ENCODE measurements at places on chromosomes 2 and 18.
A peak's percentile ranks its signal among the peaks of the same experiment; 100 is the strongest.

- no peak for DNase-seq
Measured at GRCh38 chr2:112648081-112648480, 2.3 kb downstream of the SLC20A1 start.

DNA sequence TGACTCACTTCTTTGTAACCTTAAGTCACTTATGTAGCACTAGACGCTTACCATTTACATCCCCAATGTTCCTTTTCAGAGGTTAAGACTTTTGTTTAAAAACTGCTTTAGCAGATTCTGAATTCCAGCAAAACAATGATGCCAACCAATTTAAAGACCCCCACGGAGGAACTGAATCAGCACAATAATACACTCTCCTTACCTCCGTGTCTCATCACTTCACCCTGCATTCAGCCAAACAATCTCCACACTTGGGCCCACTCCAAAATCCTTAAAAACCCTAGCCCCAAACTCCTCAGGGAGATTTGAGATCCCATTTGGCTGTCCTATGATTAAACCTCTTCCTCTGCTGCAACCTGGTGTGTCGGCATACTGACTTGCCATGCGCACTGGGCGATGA is 153.9 kb downstream of the B3GNT2 start:
- DNase-seq: no peak

DNA sequence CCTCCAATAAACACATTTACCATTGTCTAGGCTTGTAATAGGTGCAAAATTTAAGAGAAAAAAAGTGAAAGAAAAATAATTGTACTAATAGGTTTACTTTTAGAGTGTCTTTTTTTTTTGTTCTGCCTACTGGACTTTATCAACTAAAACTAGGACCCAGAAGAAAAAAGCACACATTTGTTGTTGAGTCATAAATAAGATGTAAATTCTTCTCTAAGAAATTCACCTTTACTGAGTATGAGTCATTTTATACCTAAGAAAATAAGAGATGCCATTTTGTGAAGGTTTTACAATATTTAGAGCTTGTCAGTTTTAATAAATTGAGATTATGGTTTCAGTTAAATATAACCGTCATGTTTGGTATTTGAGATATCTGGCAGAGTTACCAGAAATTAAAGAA is 19.2 kb downstream of the FARP2 start:
- no peak for DNase-seq

DNA sequence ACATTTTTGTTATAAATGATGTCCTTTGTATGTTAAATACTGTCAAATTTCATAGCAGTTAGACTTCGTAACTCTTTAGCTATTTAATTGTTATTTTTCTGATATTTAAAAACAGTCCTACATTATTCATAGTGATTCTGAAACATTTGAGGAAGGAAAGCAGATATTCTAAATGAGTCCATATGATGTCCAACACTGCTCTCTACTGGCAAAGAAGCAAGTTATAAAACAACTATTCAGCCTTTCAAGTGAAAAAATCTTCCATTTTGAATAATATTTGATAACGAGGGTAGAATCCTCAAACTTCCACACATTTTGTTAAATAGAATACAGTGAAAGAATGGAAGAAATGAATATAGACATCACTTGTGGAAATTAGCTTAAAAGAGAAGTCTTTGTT is 220.8 kb downstream of the GULP1 start:
- peak; percentile 25 for DNase-seq

- DNase-seq: no peak
Measured at GRCh38 chr18:10230072-10230471, 224.4 kb upstream of the APCDD1 start.

- no peak for DNase-seq
Measured at GRCh38 chr2:64924170-64924934, 64.8 kb upstream of the SLC1A4 start.

GRCh38 chr18:62590799-62591590 is 68.2 kb downstream of the ZCCHC2 start:
- DNase-seq: no peak

- no peak for DNase-seq
Measured at GRCh38 chr2:157061799-157062198, 195.7 kb upstream of the GALNT5 start.

DNA sequence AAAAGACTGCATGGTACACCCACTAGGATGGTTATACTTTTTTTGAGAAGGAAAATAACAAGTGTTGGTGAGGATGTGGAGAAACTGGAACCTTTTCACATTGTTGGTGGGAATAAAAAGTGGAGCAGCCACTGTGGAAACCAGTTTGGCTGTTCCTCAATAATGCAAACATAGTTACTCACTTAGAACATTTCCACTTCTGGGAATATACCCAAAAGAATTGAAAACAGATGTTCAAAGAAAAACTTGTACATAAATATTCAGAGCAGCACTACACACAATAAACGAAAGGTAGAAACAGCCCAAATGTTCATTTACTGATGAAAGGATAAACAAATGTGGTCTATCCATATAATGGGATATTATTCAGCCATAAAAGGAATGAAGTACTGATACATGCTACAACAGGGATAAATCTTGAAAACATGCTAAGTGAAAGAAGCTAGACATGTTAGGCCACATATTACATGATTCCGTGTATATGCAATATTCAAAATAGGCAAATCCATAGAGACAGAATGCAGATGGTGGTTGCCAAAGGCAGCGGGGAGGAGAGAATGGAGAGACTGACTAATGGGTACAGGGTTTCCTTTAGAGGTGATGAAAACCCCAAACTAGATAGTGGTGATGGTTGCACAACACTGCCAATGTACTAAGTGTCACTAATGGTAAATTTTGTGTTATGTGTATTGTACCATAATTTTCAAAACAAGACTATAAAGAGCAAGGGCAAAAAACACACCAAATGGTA is 20.9 kb upstream of the LMAN1 start:
- no peak for DNase-seq

DNA sequence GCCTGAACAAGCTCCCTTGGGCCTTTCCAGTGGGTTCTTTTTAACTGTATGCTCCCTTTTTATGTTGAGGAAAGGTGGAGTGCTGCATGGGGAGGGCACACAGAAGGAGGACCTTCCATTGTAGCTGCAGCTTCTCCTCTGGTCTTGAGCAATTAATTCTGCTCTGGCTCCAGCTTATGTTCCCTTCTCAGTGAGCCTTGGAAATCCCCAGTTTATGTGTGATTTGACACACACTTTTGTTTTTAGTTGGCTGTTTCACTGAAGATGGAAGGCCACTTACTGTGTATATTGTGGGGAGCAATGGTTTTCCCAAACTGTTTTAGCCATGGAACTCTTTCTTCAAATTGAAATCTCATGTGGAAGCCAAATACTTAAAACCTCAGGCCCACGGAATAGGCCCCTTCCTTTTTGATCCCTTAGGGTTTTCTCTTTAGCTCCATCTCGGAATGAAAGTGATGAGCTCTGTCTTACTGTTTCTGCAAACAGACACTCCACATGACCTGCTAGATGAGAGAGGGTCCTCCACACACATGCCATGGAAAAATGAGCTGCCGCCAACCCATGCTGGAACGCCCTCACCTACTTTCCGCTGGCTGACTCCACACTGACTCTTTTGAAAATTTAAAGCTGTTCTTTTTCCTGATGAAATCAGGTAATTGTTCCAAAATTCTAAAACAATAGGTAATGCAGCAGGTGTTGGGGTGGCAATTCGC is 280.9 kb upstream of the SIX2 start:
- DNase-seq: no peak

GRCh38 chr18:58280191-58280590 is 236.2 kb downstream of the NEDD4L start:
- no peak for DNase-seq

GRCh38 chr2:158965641-158966040 is 2.8 kb upstream of the TANC1 start:
- DNase-seq: no peak

GRCh38 chr2:222835143-222835822 is 25.6 kb upstream of the ACSL3 start:
- peak; percentile 73 for DNase-seq

DNA sequence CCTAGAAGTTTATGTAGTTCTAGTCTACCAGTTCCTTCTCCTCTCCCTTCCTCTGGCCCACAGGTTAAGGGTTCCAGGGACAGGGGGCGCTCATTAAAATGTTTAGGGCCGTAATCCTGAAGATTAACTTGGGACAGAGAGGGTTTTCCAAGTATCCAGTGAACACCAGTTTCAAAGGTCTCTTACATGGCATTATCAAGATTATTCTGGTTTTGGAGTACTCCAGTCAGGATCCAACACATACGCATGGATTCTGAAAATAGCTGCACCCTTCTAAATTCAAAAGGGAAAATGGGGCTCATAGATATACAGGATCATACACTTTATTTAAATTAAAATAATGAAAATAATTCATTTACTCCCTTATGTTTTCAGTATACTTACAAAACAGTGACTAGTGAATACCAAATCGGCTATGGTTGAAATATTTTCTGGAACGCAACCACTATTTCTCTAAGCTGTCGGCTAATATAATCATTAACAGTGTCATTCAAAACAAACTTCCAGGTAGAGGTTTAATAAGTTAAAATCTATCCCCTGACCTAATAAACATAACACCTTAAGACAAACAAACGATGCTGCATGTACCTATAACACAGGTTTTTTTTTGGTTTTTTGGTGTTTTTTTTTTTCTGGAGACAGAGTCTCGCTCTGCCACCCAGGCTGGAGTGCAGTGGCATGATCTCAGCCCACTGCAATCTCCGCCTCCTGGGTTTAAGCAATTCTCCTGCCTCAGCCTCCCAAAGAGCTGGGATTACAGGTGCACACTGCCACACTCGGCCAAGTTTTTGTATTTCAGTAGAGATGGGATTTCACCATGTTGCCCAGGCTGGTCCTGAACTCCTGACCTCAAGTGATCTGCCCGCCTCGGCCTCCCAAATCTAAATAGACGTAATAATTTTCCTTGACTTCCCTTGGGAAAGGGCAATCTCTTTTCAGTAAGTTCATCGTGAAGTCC is 44.7 kb downstream of the MGAT4A start:
- DNase-seq: no peak

DNA sequence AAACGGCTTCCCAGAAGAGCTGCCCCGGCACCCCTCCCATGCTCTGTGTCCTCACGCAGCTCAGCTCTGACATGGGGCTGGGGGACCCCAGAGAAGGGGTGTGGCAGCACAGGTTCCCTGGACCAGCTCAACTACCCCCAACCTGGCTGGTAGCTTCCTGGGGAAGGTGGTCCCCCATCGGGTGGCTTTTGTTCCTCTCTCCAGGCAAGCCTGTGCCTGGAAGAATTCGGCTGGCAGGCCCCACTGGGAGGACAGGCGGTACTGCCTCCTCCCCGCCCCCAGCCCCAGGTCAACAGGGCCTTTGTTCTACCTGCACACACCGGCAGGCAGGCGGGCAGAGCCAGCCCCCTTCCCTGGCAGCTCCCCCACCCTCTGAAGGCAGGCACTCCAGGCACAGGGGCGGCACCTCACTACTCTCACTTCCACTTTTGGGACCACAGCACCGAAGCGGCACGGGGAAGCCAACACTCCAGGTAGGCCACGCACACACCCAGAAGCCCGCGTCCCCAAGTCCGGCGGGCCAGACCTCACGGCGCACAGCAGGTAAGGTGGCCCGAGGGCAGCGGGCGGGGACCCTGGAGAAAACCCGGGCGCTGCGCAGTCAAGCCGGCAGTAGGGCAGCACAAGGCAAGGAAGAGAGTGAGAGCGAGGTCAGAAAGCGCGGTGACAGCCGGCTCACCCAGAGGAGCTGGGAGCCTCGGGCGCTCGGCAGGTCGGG is 1.3 kb downstream of the HS6ST1 start:
- no peak for DNase-seq

- DNase-seq: no peak
Measured at GRCh38 chr2:60447943-60448342, 105.5 kb downstream of the BCL11A start.

GRCh38 chr2:134634054-134634753 is 84.6 kb downstream of the TMEM163 start:
- DNase-seq: no peak
